Fibroblast of skin of left biceps (primary cell): ENCODE measurements at places on chromosomes 11 and 22.

DNA sequence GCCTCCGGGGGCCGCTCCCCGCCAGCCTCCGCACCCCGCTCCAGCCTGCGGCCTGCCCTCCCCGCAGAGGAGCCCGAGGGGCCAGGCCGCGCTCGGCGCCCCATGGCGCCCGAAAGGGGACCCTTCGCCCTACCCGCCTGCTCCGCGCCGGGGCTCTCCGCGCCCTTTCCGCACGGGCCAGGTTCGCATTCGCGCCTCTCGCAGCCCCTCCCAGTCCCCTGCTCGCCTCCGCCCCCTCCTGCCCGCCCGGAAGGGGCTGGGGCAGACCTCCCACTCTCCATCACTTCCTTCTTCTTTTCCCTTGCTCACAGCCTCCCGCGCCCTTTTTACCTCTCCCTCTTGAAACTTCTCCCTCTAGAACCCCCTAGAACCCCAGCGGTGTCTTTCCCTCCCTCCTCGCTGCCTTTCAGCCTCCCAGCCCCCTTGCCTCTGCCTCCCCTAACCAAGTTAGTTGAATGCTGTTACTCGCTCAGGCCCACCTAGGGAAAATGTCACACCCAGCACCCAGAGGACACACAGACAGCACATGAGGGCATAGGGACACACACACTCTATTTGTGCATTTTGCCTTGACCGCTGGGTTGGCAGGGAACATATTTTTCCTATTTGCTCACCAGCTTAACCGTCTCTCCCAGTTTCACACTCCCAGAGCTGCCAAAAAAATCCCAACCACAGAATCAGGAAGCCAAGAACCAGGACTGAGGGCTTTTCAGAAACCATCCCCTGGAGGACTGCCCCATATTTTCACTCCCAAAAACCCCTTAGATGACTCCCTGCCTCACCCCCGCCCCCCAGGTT is at the start of gene SLC43A3:
Gene SLC43A3, minus strand, starts transcription at position 193 of the 798 bp plus-strand sequence. CDS start 949 bp downstream, outside the sequence.
- DNase-seq = peak; percentile 88

GRCh38 chr11:132185726-132186592 is 815.5 kb downstream of the NTM start:
- DNase-seq = no peak

DNA sequence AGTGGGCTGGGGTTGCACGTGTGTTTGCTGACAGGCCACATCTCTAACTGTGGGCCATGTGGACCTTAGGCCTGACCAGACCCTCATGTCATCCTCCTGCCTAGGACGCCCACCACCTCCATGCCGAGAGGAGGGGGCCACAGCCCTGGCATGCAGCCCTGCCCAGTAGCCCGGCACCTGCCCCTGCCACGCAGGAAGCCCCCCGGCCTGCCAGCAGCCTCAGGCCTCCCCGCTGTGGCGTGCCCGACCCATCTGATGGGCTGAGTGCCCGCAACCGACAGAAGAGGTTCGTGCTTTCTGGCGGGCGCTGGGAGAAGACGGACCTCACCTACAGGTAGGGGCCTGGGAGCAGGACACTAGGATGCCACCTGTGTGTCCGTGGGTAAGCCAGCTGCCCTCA is 6.4 kb downstream of the MMP11 start:
- no peak for DNase-seq

DNA sequence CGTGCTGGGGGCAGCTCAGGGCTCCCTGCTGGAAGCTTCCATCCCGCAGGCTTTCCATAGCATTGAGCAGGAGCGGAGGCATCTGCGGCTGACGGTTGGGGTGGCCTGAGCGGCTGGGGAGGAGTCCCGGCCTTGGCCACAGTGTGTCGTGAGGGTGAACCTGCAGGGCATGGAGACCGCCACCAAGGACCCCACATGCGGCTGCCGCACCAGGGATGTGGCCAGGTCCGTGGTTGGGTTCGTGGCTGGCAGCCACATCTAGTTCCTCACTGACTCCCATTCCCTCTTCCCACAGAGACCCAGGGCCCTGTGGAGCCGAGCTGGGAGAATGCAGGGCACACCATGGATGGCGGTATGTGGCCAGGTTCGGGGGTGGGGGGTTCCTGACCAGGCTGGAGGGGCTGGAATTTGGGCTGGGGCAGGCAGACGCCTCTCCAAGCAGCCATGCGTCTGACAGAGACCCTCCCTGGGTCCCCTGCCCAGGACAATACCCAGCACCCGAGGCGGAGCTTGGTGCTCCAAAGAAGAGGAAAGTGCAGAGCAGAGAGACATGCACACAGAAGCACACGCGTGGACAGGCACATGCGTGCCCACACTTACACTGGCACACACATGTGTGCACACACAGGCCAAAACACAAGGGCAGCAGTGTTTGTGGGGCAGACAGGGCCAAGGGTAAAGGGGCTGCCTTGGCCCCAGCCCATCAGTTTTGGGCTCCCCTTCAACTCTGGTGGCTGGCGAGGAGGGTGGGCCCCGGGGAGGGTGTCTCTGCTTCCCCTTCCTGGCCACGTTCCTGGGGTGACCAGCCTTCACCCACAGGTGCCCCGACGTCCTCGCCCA is 2.7 kb downstream of the MUC5B start:
- no peak for DNase-seq

DNA sequence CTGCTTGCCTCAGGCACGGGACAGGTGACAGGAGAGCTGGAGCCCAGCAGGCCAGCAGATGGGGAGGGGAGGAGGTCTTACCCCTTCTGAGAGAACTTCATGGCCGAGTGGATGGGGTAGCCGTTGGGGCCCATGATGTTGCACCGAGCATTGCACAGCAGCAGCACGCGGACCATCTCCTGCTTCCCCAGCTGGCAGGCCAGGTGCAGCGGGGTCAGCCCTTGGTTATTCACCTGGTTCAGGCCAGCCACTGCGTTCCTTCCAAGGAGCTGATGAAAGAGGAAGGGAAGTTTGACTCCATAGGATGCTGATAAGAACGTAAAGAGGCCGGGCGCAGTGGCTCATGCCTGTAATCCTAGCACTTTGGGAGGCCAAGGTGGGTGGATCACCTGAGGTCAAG is 29.4 kb upstream of the BAIAP2L2 start:
- DNase-seq = no peak

DNA sequence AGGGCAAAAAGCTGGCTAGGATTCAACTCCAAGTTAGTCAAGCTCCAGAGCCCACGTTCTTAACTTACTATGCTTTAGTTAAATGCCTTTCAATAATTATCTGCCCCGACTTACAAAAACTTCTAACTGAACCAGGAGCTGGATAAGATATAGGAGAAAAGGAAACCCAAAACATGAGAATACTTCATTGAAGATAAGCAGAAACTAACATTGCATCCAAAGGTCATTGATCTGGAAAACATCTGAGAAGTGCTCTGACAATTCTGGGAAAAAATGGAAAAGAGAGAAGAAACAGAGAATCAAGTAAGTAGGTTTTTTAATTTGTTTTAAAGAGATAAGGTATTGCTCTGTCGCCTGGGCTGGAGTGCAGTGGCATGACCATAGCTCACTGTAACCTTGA is 27.2 kb downstream of the ACAT1 start:
- DNase-seq = no peak

DNA sequence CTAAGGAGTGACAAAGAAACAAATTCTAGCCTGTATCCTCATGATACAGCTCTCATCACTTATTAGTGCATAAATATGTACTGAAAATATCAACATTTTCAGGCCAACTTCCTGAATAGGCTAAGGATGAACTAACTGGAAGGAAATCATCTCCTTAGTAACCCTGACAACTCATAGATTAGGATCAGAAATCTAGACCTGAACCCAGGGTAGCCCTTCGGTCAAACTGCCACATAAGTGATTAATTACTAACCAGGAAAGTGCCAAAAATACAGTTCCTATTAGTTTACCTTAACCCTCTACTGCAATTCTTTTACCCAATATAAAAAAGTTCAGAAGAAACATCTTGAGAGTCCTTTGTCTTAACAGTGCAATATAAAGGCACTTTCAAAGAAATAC is 40.0 kb downstream of the AMBRA1 start:
- no peak for DNase-seq

- DNase-seq = no peak
Observed at GRCh38 chr22:43506487-43506886, 94.7 kb downstream of the MPPED1 start.

GRCh38 chr11:2732940-2733628 is 33.3 kb upstream of the KCNQ1OT1 start:
- no peak for DNase-seq

GRCh38 chr11:120215634-120216033 is 4.8 kb downstream of the OAF start:
- DNase-seq = no peak

GRCh38 chr11:26332572-26332915 is 614 bp downstream of the ANO3 start:
- DNase-seq = no peak

DNA sequence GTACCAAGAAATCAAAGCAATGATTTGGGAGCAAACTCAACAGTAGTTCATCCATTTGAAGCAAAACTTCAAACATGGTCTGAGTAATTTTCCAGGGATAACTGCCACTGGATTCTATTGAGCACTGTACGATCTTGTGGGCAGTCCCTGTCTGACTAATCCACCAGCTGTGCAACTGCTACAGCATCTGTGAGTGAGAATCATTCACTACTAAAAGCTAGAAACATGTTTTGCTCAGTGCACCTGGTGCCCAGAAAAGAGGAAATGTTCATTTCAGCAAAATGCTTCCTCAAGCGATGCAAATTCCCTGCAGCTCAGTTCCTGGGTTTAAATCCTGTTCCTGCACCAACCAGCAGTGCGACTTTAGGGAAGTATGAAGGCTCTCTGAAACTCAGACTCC is 1077.9 kb downstream of the DLG2 start:
- no peak for DNase-seq

GRCh38 chr11:66287889-66288670 is 863 bp downstream of the YIF1A start:
- no peak for DNase-seq

GRCh38 chr11:126695293-126695692 is 305.3 kb downstream of the KIRREL3 start:
- DNase-seq = no peak

- DNase-seq = no peak
Observed at GRCh38 chr22:38873469-38874411, 1.7 kb upstream of the CBX6 start.

DNA sequence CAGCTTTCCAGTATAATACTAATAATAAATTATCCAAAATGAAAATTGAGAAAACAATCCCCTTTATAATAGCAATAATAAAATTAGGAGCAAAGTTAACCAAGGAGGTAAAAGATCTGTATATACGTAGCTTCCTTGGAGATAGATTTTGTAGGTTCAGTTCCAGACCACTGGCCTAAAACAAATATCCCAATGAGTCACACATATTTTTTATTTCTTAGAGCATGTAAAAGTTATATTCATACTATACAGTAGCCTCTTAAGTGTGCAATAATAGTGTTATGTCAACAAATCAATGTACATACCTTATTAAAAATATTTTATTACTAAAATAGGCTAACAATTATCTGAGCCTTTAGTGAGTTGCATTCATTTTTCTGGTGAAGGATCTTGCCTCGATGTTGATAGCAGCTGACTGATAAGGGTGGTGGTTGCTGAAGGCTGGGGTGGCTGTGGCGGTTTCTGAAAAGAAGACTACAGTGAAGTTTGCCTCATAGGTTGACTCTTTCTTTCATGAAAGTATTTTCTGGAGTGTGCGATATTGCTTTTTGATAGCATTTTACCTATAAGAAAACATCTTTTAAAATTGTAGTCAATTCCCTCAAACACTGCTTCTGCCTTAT is 178.5 kb downstream of the ARHGAP42 start:
- no peak for DNase-seq

GRCh38 chr11:85472953-85473352 is 154.2 kb downstream of the DLG2 start:
- no peak for DNase-seq

DNA sequence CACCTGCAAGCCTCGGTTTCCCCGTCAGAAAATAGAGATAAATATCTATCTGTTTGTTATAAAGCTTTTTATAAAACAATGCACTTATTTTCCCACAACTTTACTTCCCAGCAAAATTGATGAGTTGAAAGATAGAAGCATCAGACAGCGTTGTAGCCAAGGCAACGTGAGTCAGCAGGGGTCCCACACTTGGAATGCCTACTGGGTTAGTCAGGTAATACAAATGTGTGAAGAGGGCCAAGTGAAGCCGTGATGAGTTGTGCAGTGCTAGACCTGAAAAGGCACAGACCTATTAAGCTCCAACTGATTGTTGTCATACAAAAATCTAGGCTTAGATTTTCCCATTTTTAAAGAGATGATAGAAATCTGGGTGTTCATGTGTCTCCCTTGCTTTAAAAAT is 118.7 kb downstream of the PGR start:
- no peak for DNase-seq

DNA sequence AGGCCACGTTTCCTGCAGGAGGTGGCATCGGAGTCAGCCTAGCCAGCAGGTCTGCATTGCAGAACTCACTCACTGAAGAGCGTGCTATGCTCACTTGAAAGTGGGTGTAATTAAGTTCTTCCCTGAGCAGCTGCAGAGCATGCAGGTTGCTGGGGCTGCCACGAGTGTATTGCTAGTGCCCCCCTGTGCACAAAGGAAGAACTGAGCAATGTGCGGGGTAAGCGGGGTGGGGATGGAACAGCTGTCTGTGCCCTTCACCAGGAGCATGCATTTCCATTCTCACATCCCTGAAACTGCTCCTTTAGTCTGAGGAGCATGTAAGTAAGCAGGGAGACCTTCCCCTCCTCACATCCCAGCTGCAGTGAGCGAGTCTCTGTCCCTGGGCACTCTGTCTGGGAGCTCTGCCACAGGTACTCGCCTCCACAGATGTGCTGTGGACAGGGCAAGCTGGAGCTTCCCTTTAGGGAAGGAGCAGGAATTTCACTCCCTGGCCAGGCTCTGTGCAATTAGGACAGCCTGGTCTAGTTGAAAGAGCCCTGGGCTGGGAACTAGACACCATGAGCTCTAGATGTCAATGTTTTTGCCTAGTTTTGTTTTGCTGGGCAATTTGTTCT is 1031.8 kb downstream of the NTM start:
- DNase-seq = peak; percentile 15

DNA sequence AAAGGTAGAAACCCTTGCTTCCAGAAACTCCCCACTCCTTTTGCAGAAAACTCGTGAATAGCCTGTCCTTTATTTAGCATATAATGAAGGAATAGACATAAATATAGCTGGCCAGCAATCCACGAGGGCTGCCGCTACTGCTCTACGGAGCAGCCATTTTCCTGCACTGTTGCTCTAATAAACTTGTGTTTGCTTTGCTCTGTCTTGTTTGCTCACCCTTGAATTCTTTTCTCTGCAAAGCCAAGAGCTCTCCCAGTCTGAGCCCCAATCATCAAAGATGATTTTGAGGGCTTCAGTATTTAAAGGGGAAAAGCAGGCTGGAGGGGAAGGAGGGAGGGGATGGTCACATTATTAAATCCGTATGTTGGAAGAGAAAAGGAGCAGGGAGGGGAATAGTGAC is 16.6 kb upstream of the CHKA start:
- DNase-seq = no peak

GRCh38 chr22:27875951-27876350 is 43.1 kb downstream of the PITPNB start:
- DNase-seq = no peak

GRCh38 chr22:19048531-19048930 is 73.7 kb downstream of the DGCR2 start:
- DNase-seq = no peak

GRCh38 chr22:49453771-49454170 is 373.9 kb downstream of the BRD1 start:
- no peak for DNase-seq

GRCh38 chr11:74133436-74133835 is 37.4 kb downstream of the C2CD3 start:
- no peak for DNase-seq

GRCh38 chr11:111423250-111423615 is 44.2 kb upstream of the POU2AF1 start:
- no peak for DNase-seq

- no peak for DNase-seq
Observed at GRCh38 chr22:43821606-43822425, 9.7 kb upstream of the EFCAB6 start.

GRCh38 chr11:127670374-127671119 is 670.0 kb upstream of the KIRREL3 start:
- no peak for DNase-seq
